Right renal pelvis (tissue), 4 donors: ENCODE measurements at places on chromosomes 6 and 20. TPM values are rescaled to one million over a fixed set of nuclear protein-coding genes. Genes with fewer than 3 reads are reported as not detected.
A peak's percentile ranks its signal among the peaks of the same experiment; 100 is the strongest.

DNA sequence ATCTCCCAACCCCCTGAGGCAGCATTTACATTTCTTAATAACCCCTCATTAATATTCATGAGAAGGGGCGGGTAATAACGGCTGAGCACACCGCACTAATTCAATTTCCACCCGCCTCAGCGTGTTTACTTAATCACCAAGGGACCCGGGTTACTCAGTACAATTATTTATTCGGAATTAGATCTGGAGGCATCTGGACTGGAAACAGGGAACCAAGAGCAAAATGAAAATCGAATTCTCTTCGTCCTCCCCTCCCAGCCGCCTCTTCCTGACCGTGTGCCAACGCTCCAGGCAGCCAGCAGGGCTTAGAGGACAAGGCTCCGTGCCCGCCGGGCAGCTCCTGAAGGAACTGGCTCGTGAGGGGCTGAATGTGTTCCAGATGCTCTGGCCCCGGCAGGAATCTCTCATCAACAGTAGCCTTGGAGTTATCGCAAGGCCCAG lies 23.5 kb upstream of the CTNNBL1 start:
- no peak for DNase-seq

- DNase-seq: no peak
These were observed 131.3 kb upstream of the B3GAT2 start for GRCh38 chr6:71088166-71088565.

DNA sequence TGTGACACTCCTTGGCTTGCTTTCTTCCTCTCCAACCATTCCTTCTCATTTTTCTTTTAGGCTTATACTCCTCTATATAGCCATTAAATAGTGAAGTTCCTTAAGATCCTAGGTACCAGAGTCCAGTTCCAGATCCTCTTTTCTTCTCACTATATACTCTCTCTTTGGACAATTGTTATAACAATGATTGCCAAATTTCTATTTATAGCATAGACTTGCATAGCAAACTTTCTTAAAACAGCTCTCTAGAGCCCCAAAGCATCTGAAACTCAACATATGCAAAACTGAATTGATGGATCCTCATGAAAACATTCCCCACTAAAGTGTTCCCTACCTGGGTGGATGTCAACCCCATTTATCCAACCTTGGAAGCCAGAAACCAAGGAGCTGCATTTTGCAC lies 13.4 kb downstream of the PHIP start:
- no peak for DNase-seq

DNA sequence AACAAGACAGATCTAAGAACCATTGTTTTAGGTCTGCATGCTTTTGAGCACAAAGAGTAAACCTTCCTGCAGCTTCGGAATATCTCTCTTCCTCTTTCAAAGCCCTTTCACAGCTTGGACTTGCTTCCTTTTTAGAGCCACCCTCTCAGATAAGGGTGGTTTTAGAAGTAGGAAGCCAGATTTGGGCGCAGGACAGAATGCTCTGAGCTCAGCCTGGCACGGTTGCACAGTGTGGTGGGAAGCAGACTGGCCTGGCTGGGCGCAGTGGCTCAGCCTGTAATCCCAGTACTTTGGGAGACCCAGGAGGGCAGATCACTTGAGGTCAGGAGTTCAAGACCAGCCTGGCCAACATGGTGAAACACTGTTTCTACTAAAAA lies 35.6 kb upstream of the PNRC1 start:
- no peak for DNase-seq

GRCh38 chr20:57055345-57055744 lies 211.1 kb downstream of the BMP7 start:
- DNase-seq: no peak

- no peak for DNase-seq
These were observed 41.0 kb downstream of the HM13 start for GRCh38 chr20:31555203-31555775.

DNA sequence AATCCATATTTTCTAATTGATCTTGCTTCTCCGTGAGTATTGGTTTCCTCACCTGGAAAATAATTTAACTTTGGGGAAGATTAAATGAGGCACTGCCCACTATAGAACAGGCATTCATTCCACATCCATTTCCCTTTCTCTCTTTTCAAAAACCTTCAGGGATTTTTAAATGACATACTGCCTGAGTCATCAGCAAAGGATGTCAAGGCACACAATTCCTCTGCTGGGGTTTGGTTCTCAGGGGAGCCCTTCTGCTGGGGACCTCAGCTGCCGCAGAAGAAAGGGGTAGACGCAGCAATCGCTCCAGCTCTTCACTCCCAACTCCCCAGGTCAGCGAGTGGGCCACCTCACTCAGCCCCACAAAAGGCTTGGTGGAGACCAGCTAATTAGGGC lies 90.7 kb upstream of the BACH2 start:
- DNase-seq: no peak

- no peak for DNase-seq
These were observed 386.9 kb upstream of the MAN1A1 start for GRCh38 chr6:119736296-119737021.

- DNase-seq: no peak
These were observed 33.2 kb downstream of the SERPINB6 start for GRCh38 chr6:2938004-2938631.

GRCh38 chr6:106799031-106799894 lies 169.9 kb downstream of the QRSL1 start:
- peak; percentile 52 for DNase-seq

DNA sequence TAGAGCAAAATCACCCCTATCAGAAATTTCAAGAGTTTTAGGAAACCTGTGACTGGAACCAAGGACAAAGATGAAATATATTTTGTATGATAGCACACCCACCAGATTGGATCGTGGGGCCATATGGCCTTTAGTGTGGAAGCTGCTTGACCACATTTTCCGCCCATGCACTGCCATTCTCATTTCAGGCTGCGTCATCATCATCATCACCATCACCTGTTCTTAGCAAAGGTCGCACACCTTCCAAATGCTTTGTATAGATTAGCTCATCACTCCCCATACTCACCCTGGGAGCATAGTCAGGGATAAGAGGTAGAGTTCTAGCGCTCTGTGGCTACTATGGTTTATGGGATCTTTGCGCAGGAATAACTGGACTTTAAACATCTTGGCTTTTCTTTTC lies 185.7 kb downstream of the MTHFD1L start:
- no peak for DNase-seq

- DNase-seq: no peak
These were observed 86.6 kb downstream of the SESN1 start for GRCh38 chr6:109008054-109008453.

- no peak for DNase-seq
These were observed 853.6 kb downstream of the C6orf118 start for GRCh38 chr6:164455835-164456234.

The RIPOR3 gene
- 7.1 TPM for polyA plus RNA-seq

The DTNBP1 gene
- 26.2 TPM for polyA plus RNA-seq

The GPSM3 gene
- 12.9 TPM for polyA plus RNA-seq

The HCK gene
- polyA plus RNA-seq: 2.5 TPM

The TINAG gene
- 38.7 TPM for polyA plus RNA-seq

The CCN5 gene
- 0.06 TPM for polyA plus RNA-seq

The EPPIN gene
- 0.14 TPM for polyA plus RNA-seq

The TRIM38 gene
- 8.8 TPM for polyA plus RNA-seq
